Activated naive CD8-positive, alpha-beta T cell treated with anti-CD3 and anti-CD28 coated beads, Interleukin-2, amount 50 U/mL, for 16 hours (primary cell): ENCODE measurements at places on chromosomes 4 and X.

- DNase-seq = no peak
Measured at GRCh38 chr4:7266525-7267292, 74.4 kb downstream of the SORCS2 start.

DNA sequence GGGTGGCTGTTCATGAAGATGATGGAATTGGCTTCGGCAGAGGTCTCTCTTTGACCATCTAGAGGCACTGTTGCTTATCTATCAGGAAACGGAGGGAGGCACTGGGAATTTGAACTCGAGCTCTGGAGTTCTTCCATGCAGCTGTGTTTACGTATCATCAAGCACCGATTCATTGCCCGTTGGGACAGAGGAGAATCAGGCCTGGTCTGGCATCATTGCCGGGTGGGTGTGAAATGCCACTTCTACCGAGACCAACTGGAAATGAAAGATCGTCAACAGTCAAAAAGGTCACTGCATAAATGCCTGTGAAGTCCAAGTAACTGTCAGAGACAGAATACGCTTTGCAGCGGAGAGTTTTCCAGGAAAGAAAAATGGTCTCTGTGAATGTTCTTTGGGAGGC lies 166.9 kb downstream of the ASMT start:
- no peak for DNase-seq

GRCh38 chr4:187789078-187789477 lies 206.5 kb upstream of the ZFP42 start:
- DNase-seq = no peak

GRCh38 chrX:119093991-119094735 lies 21.4 kb downstream of the CT47C1 start:
- DNase-seq = no peak

DNA sequence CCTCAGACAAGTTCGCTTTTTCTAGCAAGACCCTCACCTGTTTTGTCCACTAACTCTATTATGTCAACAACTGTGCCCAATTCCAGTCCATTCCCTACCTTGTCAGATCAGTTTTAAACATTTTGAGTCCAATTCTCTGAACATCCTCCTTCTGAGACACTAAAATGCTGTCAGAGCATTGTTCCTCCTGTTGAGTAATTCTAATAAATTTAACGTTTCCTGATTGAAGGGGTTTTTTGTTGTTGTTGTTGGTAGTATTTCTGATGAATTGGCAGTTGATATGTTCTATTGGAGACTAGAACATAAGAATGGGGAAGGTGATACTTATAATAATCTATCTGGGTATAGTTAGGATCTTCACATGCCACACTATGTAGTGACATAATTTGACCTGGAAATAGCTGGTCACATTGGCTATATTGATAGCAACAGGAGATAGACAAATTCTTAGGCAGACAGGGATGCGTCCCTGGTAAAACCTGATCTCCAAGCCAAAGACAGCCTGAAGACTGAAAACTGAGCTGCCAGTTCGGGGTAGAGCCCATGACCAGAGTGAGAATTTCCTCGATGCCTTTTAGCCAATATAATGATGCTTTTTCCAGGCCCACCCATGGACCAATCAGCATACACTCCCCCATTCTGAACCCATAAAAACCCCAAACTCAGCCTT lies 12.4 kb upstream of the CXCL2 start:
- DNase-seq = no peak

GRCh38 chr4:118018381-118019145 lies 15.7 kb upstream of the NDST3 start:
- DNase-seq = no peak

- DNase-seq = no peak
Measured at GRCh38 chr4:102598086-102598761, 97.1 kb downstream of the NFKB1 start.

DNA sequence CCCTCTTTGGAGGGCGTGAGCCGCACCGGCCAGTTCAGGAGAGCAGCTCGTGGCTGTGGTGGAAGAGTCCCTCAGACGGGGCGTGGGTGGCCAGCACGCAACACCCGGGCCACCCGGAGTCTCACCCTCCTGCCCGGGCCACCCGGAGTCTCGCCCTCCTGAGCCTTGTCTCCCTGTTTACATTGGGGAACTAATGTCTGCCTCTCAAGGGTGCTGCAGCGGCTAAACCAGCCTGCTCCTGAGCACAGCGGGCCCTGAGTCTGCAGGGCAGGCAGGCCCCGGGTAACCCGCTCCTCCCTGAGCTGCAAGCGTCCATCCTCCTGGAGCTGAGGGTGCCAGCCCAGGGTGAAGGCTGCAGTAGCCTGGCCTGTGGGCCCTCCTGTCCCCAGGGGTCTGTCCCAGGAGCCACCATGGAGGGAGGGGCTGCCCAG lies 3.0 kb downstream of the PDE6B start:
- DNase-seq = no peak

GRCh38 chr4:10074767-10075105 lies 41.9 kb downstream of the WDR1 start:
- no peak for DNase-seq

- DNase-seq = no peak
Measured at GRCh38 chr4:156685308-156685707, 286.3 kb downstream of the PDGFC start.

- DNase-seq = no peak
Measured at GRCh38 chrX:20461576-20461975, 194.9 kb upstream of the RPS6KA3 start.

GRCh38 chr4:74830928-74831327 lies 36.6 kb upstream of the BTC start:
- no peak for DNase-seq

- DNase-seq = no peak
Measured at GRCh38 chr4:74501579-74501978, 56.6 kb downstream of the AREG start.

DNA sequence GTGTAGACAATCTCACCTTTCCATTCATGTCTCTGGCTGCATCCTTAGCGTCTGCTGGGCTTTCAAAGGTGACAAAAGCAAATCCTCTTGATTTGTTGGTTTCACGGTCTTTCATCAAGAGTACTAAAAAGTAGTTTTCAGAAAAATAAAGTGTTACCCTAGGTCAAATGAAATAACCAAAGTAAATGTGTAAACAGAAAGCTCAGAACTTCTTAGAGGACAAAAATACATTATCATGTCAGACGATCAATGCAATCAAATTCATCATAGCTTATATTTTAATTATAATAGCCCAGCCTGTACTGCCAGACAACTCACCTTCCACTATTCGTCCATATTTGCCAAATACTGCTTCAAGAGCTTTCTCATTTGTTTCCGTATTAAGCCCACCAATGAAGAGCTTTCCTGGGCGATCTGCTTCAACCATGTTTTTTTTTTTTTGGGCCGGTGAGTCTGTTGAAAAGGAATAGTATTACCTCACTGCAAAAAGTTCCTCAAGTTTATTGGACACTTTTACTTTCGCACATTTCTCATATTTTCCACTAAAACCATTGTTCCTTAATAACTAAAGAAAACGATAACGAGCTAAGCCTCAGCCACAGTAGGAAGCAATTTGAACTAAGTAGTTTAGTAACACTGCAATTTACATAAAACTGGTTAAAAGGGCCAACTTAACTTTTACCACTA lies 1.4 kb downstream of the RBMX start:
- DNase-seq = no peak

- DNase-seq = no peak
Measured at GRCh38 chr4:121690001-121690400, 6.8 kb downstream of the ANXA5 start.

- no peak for DNase-seq
Measured at GRCh38 chr4:112416464-112416863, 99.5 kb downstream of the NEUROG2 start.

DNA sequence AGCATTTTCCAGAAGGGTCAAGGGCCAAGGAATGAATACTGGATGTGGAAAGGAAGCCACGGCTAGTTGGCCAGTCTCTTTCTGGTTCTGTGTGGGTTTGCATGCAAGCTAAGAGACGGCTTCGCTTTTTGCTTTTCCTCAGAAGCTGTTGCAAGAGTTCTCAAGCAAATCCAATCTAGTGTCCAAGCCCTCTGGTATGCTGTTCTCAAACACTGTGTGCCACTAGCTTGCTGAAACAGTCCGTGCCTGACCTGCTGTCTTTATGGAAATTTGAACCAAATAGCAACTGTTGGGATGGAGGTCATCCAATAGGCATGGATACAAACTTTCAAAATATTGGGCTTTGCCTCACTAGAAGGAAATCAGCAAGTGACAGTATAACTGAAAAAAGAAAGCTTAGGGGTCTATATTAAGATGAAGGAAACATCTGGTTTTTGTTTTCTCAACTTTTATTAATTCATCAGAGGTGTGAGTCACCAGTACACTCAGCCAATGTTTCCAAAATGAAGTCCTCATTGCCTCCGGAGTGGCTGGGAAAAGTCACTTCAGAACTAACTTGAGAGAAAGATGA lies 70.5 kb downstream of the SLC9A6 start:
- DNase-seq = no peak

- no peak for DNase-seq
Measured at GRCh38 chr4:122293374-122294365, 85.1 kb upstream of the ADAD1 start.

DNA sequence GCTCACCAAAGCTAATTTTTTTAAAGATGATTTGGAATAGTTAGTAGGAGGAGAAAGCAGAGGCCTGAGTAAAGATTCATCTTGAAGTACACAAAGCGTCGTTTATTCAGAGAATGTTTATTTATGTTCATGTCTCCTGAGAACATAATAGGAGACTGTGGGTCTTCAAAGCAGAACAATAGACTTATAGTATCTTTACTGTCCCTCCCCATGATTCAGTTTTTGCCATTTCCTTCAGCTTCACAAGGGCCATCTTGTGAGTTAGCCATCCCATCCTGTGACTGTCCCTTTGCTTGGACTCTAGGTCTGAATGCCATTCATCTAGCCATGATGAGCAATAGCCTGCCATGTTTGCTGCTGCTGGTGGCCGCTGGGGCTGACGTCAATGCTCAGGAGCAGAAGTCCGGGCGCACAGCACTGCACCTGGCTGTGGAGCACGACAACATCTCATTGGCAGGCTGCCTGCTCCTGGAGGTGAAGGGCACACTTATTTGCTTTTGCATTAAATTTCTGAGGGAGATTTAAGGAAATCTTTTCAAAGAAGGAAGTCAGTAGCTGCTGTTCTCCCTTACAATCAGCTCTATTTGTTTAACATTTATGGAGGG lies 105.8 kb downstream of the NFKB1 start:
- no peak for DNase-seq

DNA sequence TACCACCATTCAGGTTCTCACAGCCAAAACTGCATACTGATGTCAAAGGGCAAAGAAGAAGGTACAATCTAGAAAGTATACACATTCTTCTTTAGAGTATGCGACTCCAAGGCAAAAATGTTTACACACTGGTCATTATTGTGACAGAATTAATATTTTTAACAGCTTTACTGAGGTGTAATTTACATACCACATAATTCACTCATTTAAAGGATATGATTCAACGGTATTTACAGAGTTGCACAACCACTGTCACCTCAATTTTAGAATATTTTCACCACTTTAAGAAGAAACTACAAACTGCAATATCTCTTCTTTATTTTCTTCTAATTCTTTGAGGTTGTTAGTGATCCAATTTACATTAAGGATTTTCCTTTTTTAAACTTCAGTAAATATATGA lies 325.4 kb upstream of the SMIM31 start:
- no peak for DNase-seq

- no peak for DNase-seq
Measured at GRCh38 chr4:78222575-78223186, 165.6 kb downstream of the FRAS1 start.

DNA sequence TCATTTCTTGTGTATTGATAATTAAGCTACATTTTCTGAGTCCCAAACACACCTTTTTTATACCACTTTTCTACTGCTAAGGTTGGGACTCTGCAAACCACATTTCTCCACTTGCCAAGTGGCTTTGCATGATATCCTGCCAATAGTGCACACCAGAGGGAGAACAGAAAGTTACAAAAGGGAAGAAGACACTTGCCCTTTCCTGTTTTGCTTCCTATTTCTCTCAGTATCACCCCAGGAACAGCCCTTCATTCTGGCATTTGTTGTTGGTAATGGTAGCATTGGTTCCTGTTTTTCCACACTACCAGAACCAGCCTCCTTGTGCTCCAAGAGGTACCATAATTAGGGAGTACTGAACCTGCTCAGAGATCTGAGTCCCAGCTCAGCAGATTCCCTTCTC lies 87.1 kb downstream of the HDX start:
- DNase-seq = no peak

DNA sequence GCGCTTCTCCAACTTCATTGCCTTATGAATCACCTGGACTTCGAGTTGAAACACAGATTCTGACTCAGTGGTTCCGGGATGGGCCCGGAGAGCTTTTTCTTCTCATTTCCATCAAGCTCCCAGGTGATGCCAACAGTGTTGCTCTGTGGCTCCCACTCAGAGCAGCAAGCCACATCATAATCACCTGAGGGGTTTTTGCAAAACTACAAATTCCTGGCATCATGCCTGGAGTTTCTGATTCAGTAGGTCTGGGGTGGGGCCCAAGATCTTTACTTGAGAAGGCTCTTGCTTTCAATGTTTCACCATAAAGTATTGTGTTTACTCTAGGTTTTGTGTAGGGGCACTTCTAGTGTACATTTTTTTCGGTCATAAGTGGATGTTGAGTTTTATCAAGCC lies 7.0 kb downstream of the MTM1 start:
- DNase-seq = peak; percentile 24

GRCh38 chrX:2283111-2283859 lies 217.5 kb downstream of the DHRSX start:
- no peak for DNase-seq

GRCh38 chr4:176949029-176949428 lies 156.3 kb upstream of the VEGFC start:
- DNase-seq = no peak

GRCh38 chr4:172096786-172097185 lies 283.6 kb downstream of the GALNTL6 start:
- DNase-seq = no peak

- DNase-seq = no peak
Measured at GRCh38 chr4:123443401-123444289, 47.0 kb downstream of the SPRY1 start.

DNA sequence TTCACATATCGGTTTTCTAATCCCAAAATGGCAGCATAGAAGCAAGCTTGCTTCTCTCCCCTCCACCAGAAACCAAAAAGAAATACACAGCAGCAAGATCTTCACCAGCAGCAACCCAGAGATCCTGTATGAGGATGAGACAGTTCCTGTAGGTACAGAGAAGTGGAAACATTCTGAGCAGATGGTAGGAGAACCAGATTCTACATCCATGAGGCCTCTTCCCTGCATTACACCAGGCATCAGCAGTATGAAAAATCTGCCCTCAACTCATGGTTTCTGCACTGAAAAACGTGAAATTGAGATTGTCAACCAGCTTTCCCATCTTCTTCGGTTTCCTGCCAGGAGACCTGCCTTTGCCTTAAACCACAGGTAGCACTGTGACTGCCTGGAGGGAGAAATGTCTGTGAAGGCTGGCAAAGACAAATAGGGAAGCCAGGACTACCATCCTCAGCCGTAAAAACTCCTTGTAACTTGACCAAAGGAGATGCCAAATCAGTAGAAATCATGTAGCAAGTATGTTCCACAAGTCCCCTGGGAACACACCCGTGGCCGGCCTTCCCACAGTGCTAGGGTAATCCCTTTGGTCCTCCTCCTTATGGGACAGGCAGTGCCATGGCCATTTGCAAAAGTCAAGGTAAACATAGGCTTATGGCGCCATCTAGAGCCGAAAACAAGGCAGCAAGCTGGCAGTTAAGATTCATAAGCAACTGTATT lies 24.0 kb upstream of the MTHFD2L start:
- DNase-seq = no peak

GRCh38 chrX:39869846-39870601 lies 227.7 kb downstream of the BCOR start:
- DNase-seq = peak; percentile 34

GRCh38 chrX:39677978-39678791 lies 419.6 kb downstream of the BCOR start:
- DNase-seq = no peak

GRCh38 chr4:1685235-1686150 lies 1.4 kb upstream of the FAM53A start:
- no peak for DNase-seq
